GM12878 (cell line): ENCODE measurements at places on chromosomes 12 and 14.

DNA sequence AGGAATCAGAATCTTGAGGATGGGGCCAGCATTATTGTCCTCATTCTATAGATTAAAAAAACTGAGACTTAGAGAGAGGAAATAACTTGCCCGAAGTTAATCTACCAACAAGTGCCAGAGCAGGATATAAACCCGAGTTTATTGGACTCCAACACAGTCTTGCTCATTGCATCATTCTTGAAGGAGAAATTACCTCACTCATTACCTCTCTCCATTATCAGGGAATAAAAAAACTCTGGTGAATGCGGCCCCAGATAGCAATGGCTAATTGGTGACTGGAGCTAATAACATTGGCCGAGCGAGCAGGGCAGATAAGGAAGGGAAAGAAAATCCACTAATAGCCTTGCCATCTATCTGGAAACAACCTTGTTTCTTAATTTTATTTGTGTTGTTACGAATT is 24.7 kb upstream of the TMED10 start:
- H3K36me3 ChIP-seq: no peaks in the 10 kb centered on the region
- no peak for DNase-seq
- H3K4me1 ChIP-seq: no peaks in the 10 kb centered on the region
- no peak overlapping the region for H3K27ac ChIP-seq
- H3K4me3 ChIP-seq: no peak overlapping the region

GRCh38 chr12:96810477-96810876 is 96.6 kb upstream of the NEDD1 start:
- H3K27ac ChIP-seq: no peak overlapping the region
- no peak for DNase-seq
- H3K27me3 ChIP-seq: no peaks in the 10 kb centered on the region
- no peak overlapping the region for H3K4me3 ChIP-seq

DNA sequence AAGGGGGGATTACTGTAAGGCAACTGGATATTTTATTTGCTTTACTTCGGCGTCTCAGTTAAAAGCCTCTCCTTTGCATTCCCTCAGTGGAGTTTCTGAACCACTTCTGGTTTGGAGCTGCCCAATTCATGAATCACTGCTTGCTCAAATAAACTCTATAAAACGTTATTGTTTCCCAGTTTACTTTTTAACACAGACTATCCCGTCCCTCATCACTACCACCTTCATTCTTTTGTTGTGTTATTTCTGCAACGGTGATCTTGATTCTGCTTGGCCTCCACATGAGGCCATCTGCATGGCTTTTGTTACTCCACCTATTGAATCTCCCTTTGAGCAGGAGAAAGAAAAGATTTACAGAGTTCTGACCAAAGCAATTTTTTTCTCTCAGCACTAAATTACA is 104.0 kb upstream of the PLEKHA5 start:
- no peak overlapping the region for H3K27ac ChIP-seq
- H3K4me3 ChIP-seq: no peak overlapping the region
- no peaks in the 10 kb centered on the region for H3K36me3 ChIP-seq
- no peak for DNase-seq
- H3K4me1 ChIP-seq: no peaks in the 10 kb centered on the region

GRCh38 chr14:54396183-54396492 is 669 bp upstream of the CDKN3 start:
- H3K27ac ChIP-seq: peak overlapping the region; percentile 30; the same call in 1 of the 2 replicates
- DNase-seq: no peak
- no peaks in the 10 kb centered on the region for H3K4me1 ChIP-seq
- H3K4me3 ChIP-seq: peak overlapping the region; percentile 73
- H3K27me3 ChIP-seq: no peaks in the 10 kb centered on the region
- H3K36me3 ChIP-seq: no peaks in the 10 kb centered on the region

DNA sequence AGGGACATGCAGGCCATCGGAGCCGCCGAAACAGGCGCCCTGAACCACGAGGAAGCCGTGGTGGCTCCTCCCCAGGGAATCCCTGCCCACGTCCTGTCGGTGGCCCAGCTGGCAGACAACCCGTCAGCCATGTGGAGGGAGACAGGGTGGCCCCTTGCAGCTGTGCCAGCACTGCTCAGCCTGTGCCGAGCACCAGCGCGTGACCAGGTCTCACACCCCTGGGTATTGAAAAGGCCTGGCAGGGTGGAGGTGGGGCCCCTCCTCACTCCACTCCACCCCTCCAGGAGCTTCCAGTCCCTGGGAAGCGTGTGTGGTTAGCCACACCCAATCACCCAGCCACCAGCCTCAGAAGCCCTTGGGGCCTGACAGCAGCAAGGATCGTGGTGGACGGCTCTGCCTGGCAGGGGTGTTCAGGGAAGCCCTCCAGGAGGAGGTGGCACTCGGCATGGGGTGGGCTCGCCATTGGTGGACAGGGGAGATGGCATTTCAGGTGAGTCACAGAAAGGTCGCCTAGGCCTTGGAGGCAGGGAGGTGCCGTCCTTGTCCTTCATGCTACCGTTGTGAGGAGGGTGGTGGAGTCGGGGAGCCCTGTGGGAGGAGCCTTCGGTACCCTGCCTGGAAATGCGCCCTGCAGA is 12.3 kb upstream of the DLK1 start:
- no peak for DNase-seq
- H3K27ac ChIP-seq: no peak overlapping the region
- H3K27me3 ChIP-seq: peaks cover 9% of the 10 kb centered on the region
- no peaks in the 10 kb centered on the region for H3K4me1 ChIP-seq
- no peaks in the 10 kb centered on the region for H3K36me3 ChIP-seq

GRCh38 chr14:34137001-34137745 is 186.3 kb upstream of the EGLN3 start:
- DNase-seq: no peak
- no peaks in the 10 kb centered on the region for H3K36me3 ChIP-seq
- H3K4me1 ChIP-seq: no peaks in the 10 kb centered on the region
- H3K4me3 ChIP-seq: no peak overlapping the region
- no peak overlapping the region for H3K27ac ChIP-seq
- H3K27me3 ChIP-seq: no peaks in the 10 kb centered on the region

DNA sequence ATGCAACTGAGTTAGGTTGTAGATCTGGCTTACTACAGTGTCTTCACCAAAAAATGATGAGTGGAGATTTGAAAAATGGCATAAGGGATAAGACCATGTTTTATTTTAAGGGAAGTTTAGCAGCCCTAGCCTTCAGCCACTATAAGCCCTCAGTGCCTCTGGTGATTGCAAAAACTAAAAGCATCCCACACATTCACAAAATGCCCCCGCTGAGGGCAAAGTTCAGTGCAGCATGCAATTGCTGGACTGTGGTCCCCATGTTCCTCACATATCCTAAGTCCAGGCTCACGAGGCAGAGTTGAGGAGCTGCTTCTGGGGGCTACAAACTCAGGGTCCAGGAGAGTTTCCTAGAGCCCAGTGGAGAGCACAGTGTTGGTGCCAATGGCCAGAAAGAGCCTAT is 29.6 kb upstream of the NCOR2 start:
- no peak for DNase-seq
- H3K27me3 ChIP-seq: peaks cover 6% of the 10 kb centered on the region; the same call in 1 of the 2 replicates
- no peak overlapping the region for H3K27ac ChIP-seq
- no peaks in the 10 kb centered on the region; the same call in 1 of the 2 replicates for H3K4me1 ChIP-seq
- H3K4me3 ChIP-seq: no peak overlapping the region

GRCh38 chr12:125983784-125984500 is 918.7 kb downstream of the AACS start:
- no peaks in the 10 kb centered on the region for H3K36me3 ChIP-seq
- no peak overlapping the region for H3K4me3 ChIP-seq
- DNase-seq: no peak
- H3K27me3 ChIP-seq: no peaks in the 10 kb centered on the region

GRCh38 chr12:116217045-116217735 is 60.3 kb downstream of the MED13L start:
- no peaks in the 10 kb centered on the region for H3K36me3 ChIP-seq
- no peaks in the 10 kb centered on the region for H3K27me3 ChIP-seq
- no peak overlapping the region for H3K27ac ChIP-seq

DNA sequence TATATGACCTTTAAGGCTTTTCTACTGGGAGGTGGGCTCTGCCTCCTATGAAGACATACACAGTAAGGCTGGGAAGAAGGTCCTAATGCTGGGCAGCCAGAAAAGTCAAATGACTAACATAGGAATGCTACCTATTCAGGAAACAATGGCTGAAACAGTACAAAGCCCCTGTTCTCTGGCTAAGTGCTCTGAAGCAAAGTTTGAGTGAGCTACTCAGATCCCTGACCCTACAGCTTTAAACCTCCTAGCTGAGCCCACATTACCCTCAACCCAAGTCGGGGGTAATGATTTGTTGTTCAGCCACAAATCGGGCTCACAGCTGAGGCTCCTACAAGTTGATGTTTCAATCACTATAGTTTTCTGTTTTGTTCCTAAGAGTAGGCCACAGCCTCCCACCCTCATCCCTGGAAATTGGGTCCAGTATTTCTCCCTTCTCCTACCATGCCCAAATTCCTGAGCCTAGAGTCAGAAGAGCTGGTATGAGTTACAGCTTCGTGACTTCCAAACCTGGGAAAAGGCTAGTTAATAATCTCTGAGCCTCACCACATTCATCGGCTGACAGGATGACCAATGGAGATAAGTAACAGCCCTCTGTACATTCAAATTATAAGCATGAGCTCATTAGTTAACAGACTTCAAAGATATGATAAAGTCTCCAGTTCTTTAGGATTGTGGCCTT is 46.5 kb downstream of the BTBD7 start:
- DNase-seq: no peak
- H3K36me3 ChIP-seq: peaks cover 3% of the 10 kb centered on the region; the same call in 1 of the 2 replicates
- no peaks in the 10 kb centered on the region for H3K27me3 ChIP-seq
- peaks cover 16% of the 10 kb centered on the region for H3K4me1 ChIP-seq
- H3K27ac ChIP-seq: no peak overlapping the region
